ENCODE measurements at places on chromosomes 3 and 15. TPM values are rescaled to one million over a fixed set of nuclear protein-coding genes. Genes with fewer than 3 reads are reported as not detected.

LMAN1L gene
- 0.15 TPM for total RNA-seq

ACAP2 gene
- total RNA-seq, result 91.9 TPM

POU1F1 gene
- not detected for total RNA-seq

KLHL40 gene
- not detected for total RNA-seq

PARP15 gene
- 1.1 TPM for total RNA-seq

RAMAC gene
- 34.2 TPM for total RNA-seq

SAMD7 gene
- total RNA-seq, result not detected

FEZF2 gene
- total RNA-seq, result not detected

TICRR gene
- 4.7 TPM for total RNA-seq

NPAP1 gene
- total RNA-seq, result not detected

GOLGA8T gene
- total RNA-seq, result not detected

C2CD4A gene
- total RNA-seq, result under 0.01 TPM

GP9 gene
- not detected for total RNA-seq

BCHE gene
- 19.6 TPM for total RNA-seq

TM4SF4 gene
- total RNA-seq, result not detected

VGLL3 gene
- total RNA-seq, result 0.31 TPM

CCR8 gene
- not detected for total RNA-seq

LINGO1 gene
- 4.0 TPM for total RNA-seq

TERC gene
- 589 TPM for total RNA-seq

SERPINI2 gene
- 0.46 TPM for total RNA-seq

LRRC57 gene
- 16.2 TPM for total RNA-seq

PDZRN3 gene
- 21.6 TPM for total RNA-seq

TM4SF18 gene
- total RNA-seq, result 10.2 TPM

COLQ gene
- total RNA-seq, result 2.9 TPM

SERINC4 gene
- under 0.01 TPM for total RNA-seq

ACP3 gene
- under 0.01 TPM for total RNA-seq

MCTP2 gene
- 13.8 TPM for total RNA-seq

GOLGA6B gene
- total RNA-seq, result not detected

SLC12A1 gene
- total RNA-seq, result not detected

CGNL1 gene
- under 0.01 TPM for total RNA-seq

GOLGA6L7 gene
- not detected for total RNA-seq

NDUFAF3 gene
- 62.9 TPM for total RNA-seq

PXK gene
- 24.0 TPM for total RNA-seq

NUTM1 gene
- not detected for total RNA-seq

HAPLN3 gene
- total RNA-seq, result 10.8 TPM
